Fibroblast of lung (primary cell): ENCODE measurements at places on chromosomes 12 and 14. TPM values are rescaled to one million over a fixed set of nuclear protein-coding genes. Genes with fewer than 3 reads are reported as not detected.
A peak's percentile ranks its signal among the peaks of the same experiment; 100 is the strongest.

- no peak for DNase-seq
Measured at GRCh38 chr12:69947897-69948296, 122.9 kb downstream of the MYRFL start.

DNA sequence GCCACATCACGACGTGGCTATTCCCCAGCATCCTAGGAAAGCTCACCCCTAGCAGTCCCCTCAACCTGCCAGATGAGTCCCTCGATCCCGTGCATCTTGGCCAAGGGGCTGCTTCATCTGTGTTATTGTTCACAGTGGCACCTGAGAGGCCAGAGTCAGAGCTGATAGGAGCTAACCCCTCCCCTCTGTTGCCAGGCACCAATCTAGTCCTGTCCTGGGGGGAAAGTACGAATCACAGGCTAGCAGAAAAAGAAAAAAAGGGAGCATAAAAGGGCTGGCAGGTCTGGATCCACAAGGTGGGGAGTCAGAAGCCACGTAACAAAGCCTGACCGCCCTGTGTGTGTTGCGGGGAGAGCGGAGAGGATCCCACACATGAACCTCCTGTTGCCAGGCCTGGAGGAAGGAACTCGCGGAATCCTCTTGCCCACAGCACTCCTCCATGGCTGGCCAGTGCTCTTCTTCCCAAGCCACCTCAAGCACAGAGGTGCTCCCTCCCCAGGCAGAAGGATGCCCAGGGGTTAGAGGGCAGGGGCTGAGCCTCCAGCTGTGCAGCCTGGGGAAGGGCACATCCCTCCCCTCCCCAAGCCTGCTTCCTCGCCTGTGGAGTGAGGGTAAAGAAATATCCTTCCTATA is 91.8 kb downstream of the ITPK1 start:
- no peak for DNase-seq

GRCh38 chr12:123096182-123096581 is 54.7 kb downstream of the PITPNM2 start:
- peak; percentile 27 for DNase-seq

- no peak for DNase-seq
Measured at GRCh38 chr14:57970175-57970574, 104.3 kb upstream of the SLC35F4 start.

DNA sequence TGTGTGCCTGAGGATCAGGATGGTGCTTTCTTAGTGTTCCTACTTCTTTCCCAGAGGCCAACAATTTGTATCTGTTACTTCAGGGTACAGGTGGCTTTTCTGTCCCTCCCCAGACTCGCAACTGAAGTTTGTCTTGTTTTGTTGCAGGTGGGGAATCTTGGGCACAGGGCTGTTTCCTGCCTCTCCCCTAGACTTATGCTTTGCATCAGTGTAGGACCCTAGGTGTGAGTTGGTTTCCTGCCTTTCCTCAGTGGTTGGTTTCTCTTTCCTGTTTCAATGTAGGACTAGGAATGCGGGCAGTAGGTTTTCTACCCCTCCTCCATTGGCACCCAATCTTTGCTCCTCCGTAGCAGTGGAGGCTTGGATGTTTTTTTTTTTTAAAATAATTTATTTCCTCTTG is 87.0 kb downstream of the TRMT5 start:
- DNase-seq, result no peak

- no peak for DNase-seq
Measured at GRCh38 chr14:39145266-39145966, 24.7 kb downstream of the TRAPPC6B start.

DNA sequence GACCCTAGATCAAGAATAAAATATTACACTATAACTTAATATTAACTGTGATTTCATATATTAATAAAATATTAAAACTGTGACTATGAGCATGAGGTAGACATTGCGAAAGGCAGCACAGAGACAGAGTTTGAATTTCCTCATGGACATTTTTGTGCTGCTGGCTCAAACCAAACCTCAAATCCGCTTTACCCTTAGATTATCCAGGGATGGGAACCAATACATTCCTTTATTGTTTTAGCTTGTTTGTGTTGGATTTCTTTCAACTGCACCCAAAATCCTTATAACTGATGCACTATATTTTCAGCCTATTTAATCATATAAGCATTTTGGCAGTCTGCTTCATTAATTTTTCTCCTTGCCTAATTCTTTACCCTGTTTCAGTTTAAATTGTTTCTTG is 436.7 kb downstream of the ATP23 start:
- peak; percentile 27 for DNase-seq

DNA sequence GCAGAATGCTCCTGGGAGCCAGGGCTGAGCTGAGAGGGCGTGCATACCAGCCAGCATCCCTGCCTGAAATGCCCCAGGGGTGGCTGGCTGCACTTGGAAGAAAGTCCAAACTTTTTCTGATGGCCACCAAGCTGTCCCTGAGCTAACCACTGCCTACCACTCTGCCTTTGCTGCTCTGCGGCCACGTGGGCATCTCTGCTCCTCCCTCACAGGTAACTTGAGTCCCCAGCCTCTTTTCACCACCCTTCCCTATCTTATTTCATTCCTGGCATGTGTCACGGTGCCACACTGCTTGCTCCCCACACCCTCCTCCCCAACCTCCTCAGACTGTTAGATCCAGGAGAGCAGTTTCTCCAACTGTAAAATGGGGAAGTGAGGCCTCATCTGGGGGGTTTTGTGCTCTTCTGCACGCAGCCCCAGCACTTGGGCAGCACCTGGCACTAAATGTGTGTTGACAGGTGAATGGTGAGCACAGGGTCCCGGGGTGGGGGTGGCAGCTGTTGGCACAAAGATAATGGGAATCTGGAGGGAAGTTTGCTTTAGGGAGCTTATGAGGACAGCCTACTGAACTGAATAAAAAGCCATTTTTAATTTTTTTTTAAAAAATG is 113.0 kb downstream of the GLT1D1 start:
- no peak for DNase-seq

DNA sequence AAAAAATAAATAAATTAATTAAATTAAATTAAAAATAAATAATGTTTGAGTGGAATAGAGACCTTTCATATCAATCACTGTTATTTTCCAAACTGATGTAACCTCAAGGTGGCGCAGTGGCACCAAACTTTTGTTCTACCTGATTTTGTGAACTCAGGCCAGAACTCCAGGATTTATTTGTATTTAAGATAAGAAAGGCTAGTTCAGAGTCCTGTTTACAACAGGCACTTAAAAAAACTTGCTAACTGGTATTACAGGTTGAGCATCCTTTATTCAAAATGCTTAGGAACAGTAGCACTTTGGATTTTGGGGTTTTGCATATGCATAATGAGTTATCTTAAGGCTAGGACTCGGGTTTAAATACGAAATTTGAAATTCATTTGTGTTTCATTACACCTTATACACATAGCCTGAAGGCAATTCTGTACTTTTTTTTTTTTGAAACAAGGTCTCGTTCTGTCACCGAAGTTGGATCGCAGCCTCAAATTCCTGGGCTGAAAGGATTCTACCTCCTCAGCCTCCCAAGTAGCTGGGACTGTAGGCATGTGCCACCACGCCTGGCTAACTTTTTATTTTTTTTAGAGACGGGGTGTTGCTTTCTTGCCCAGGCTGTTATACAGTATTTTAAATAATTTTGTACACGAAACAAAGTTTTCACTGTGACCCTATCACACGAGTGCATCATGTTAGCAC is 32.4 kb downstream of the YY1 start:
- no peak for DNase-seq

GRCh38 chr12:25556153-25556552 is 3.1 kb upstream of the LMNTD1 start:
- DNase-seq, result no peak

DNA sequence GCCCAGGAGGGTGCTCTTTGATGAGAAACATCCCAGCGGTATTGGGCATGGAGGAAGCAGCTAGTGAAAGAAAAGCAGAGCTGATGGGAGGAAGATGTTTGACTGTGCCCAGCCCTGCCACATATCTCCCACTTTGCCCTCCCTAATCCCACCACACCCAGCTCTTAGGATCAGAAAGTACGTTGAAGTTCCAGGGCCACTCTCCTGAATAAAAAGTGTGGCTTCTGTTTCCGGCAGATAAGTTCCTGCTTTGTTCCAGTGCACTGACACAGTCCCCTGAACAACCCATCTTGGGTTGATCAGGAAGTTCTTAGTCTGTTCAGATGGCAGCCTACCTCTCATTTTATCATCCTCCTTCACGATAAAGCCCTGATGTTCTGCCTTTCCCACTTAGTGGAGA is 16.5 kb downstream of the TPCN1 start:
- DNase-seq, result no peak

Gene TDRD9
- 0.50 and 1.0 TPM in 2 replicates for total RNA-seq

Gene TSPAN19
- not detected in 2 replicates for total RNA-seq

Gene TEX52
- total RNA-seq, result not detected in 2 replicates

Gene FOXG1
- total RNA-seq, result not detected in 2 replicates

Gene NR1H4
- not detected in 2 replicates for total RNA-seq
